CD8-positive, alpha-beta memory T cell (primary cell): ENCODE measurements at places on chromosomes 12 and 14.

DNA sequence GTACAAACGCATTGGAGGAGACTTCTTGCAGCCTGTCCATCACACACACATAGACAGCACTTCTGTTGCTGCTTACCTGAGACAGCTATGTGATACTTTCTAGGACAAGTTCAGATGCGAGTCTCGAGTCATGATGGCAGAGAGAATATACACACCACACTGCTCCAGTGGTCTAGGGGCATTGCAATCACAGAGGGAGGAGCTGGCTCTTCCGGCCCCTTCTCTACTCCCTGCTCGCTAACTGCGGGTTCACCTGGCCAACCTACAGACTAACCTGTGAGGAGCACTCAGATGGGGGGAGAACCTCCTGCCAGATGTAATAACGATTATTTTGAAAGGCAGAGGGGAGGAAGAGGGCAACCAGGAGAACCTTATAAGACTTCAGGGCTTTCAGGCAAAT is 30.7 kb downstream of the EMP1 start:
- H3K27ac ChIP-seq, result no peak overlapping the region
- H3K27me3 ChIP-seq, result peaks cover 3% of the 10 kb centered on the region
- no peak overlapping the region for H3K4me3 ChIP-seq
- H3K36me3 ChIP-seq, result no peaks in the 10 kb centered on the region

DNA sequence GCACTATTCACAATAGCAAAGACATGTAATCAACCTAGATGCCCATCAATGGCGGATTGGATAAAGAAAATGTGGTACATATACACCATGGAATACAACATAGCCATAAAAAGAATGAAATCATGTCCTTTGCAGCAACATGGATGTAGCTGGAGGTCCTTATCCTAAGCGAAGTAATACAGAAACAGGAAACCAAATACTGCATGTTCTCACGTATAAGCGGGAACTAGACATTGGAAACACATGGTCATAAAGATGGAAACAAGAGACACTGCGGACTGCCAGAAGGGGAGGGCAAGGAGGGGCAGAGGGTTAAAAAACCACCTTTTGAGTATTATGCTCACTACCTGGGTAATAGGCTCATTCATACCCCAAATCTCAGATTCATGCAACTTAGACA is 234.1 kb upstream of the PLXNC1 start:
- H3K36me3 ChIP-seq, result no peaks in the 10 kb centered on the region
- no peaks in the 10 kb centered on the region for H3K27me3 ChIP-seq
- H3K4me3 ChIP-seq, result no peak overlapping the region
- no peak for DNase-seq

GRCh38 chr12:123763093-123763492 is 992 bp downstream of the DNAH10 start:
- H3K27me3 ChIP-seq, result no peaks in the 10 kb centered on the region
- no peaks in the 10 kb centered on the region for H3K36me3 ChIP-seq
- H3K4me3 ChIP-seq, result no peak overlapping the region
- DNase-seq, result no peak
- peaks cover 5% of the 10 kb centered on the region for H3K4me1 ChIP-seq

GRCh38 chr12:75933101-75933500 is 98.5 kb downstream of the PHLDA1 start:
- H3K27ac ChIP-seq, result no peak overlapping the region
- no peak for DNase-seq
- no peak overlapping the region for H3K4me3 ChIP-seq
- peaks cover 11% of the 10 kb centered on the region for H3K4me1 ChIP-seq

GRCh38 chr14:93975791-93976476 is 436 bp downstream of the ASB2 start:
- peaks cover 49% of the 10 kb centered on the region for H3K4me1 ChIP-seq
- peak overlapping the region; percentile 14 for H3K4me3 ChIP-seq
- no peak for DNase-seq
- H3K27ac ChIP-seq, result no peak overlapping the region
- H3K36me3 ChIP-seq, result no peaks in the 10 kb centered on the region

- no peak overlapping the region for H3K4me3 ChIP-seq
- no peak overlapping the region for H3K27ac ChIP-seq
- H3K4me1 ChIP-seq, result no peaks in the 10 kb centered on the region
- no peaks in the 10 kb centered on the region for H3K36me3 ChIP-seq
- no peaks in the 10 kb centered on the region for H3K27me3 ChIP-seq
- DNase-seq, result no peak
These were observed 59.3 kb upstream of the VASH1 start for GRCh38 chr14:76701981-76702380.

GRCh38 chr12:53123578-53124351 is 20.5 kb downstream of the SOAT2 start:
- H3K4me3 ChIP-seq, result no peak overlapping the region
- H3K27me3 ChIP-seq, result no peaks in the 10 kb centered on the region
- no peak overlapping the region for H3K27ac ChIP-seq
- DNase-seq, result no peak

- H3K27ac ChIP-seq, result no peak overlapping the region
- no peaks in the 10 kb centered on the region for H3K4me1 ChIP-seq
- H3K4me3 ChIP-seq, result no peak overlapping the region
- H3K27me3 ChIP-seq, result no peaks in the 10 kb centered on the region
- no peaks in the 10 kb centered on the region for H3K36me3 ChIP-seq
These were observed 645.6 kb upstream of the TMEM132C start for GRCh38 chr12:127621366-127621765.
